ENCODE measurements at places on chromosomes 2 and 18.
A peak's percentile ranks its signal among the peaks of the same experiment; 100 is the strongest.

- DNase-seq = no peak
Observed at GRCh38 chr18:67813380-67814028, 297.0 kb upstream of the DSEL start.

DNA sequence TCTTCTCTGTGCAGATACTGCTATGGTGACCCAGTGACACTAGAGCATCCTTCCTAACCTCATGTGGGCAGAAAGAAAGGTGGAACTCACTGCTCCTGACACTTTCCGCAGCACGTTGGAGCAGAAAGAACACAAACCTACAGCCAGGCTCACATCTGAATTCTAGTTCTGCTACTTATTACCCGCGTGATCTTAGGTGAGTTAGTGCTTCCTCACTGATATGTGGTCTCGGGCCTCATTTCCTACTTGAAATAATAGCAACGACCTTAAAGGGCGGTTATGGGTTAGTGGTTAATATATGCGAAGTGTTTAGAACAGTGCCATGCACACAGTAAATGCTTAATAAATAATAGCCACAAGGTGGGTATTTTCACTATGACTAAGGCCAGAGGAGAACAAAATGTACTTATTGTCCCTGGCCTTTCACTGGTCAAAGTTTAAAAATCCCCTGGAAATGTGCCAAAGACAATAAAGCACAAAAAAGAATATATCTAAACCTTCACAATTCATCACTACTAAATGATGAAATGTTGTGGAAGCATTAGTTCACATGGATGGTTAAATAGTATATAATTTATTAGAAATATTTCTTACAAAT, 66.6 kb downstream of the MYOM1 start:
- no peak for DNase-seq

DNA sequence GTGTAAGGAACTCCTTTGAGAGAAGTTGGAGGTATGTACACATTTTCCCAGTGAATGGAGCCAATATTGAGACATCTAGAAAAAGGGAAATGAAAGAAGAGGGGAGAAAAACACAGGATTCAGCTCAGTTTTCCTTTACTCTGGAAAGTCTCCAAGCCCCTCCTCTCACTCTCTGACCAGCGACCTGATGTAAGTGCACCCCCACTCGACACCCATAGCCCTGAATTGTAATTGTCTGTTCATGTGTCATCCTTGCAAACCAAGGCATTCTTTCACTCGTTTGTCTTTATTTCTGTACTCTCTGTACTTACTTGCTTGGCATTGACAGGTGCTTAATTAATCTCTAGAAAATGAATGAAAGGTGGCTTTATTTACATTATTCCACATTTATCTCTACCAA, 55.7 kb upstream of the CTAGE1 start:
- DNase-seq = no peak

- no peak for DNase-seq
Observed at GRCh38 chr2:222399038-222399783, 25.1 kb upstream of the SGPP2 start.

DNA sequence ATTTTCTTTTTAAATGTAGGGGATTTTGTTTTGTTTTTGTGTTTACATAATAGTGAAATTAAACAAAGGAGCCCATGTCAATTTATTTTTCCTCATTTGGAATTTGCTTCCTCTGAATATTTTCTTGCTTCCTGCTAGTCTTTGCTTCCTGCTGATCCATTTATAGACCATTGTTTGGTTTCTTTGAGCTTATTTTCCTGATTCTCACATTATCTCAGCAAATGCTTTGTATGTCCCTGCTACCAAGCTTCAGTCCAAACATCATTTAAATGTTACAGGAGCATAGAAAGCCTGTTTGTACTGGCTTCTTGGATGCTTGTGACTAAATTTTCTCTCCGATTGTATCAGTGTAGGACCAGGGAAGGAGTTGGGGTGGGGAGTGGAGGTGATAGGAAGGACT, 127.3 kb upstream of the IL1R2 start:
- DNase-seq = no peak

GRCh38 chr2:145190031-145190703, 670.2 kb upstream of the ZEB2 start:
- no peak for DNase-seq

GRCh38 chr2:54809819-54810218, 86.4 kb downstream of the EML6 start:
- peak; percentile 38 for DNase-seq
